ENCODE measurements at places on chromosomes 16 and 17. TPM values are rescaled to one million over a fixed set of nuclear protein-coding genes. Genes with fewer than 3 reads are reported as not detected.

Gene GUCY2D
- total RNA-seq: not detected

Gene CALB2
- 2.2 TPM for total RNA-seq

Gene UBE2G1
- 82.6 TPM for total RNA-seq

Gene TMIGD1
- total RNA-seq: not detected

Gene CCL3
- total RNA-seq: not detected

Gene TAT
- not detected for total RNA-seq

Gene TMEM186
- total RNA-seq: 10.8 TPM

Gene TBC1D3K
- total RNA-seq: not detected

Gene CDRT15L2
- total RNA-seq: not detected

- no peaks in the 10 kb centered on the region for H3K27me3 ChIP-seq
- H3K4me1 ChIP-seq: peaks cover 2% of the 10 kb centered on the region
- no peak for DNase-seq
- no peak overlapping the region for H3K4me3 ChIP-seq
- H3K27ac ChIP-seq: no peak overlapping the region
Measured at GRCh38 chr17:13635951-13636350, 34.2 kb upstream of the HS3ST3A1 start.

- H3K4me3 ChIP-seq: peak overlapping the region; percentile 76
- H3K4me1 ChIP-seq: peaks cover 44% of the 10 kb centered on the region
- H3K27me3 ChIP-seq: no peaks in the 10 kb centered on the region
- H3K36me3 ChIP-seq: peaks cover 3% of the 10 kb centered on the region
- H3K27ac ChIP-seq: no peak overlapping the region
Measured at GRCh38 chr16:58026139-58026704, 668 bp downstream of the MMP15 start.

DNA sequence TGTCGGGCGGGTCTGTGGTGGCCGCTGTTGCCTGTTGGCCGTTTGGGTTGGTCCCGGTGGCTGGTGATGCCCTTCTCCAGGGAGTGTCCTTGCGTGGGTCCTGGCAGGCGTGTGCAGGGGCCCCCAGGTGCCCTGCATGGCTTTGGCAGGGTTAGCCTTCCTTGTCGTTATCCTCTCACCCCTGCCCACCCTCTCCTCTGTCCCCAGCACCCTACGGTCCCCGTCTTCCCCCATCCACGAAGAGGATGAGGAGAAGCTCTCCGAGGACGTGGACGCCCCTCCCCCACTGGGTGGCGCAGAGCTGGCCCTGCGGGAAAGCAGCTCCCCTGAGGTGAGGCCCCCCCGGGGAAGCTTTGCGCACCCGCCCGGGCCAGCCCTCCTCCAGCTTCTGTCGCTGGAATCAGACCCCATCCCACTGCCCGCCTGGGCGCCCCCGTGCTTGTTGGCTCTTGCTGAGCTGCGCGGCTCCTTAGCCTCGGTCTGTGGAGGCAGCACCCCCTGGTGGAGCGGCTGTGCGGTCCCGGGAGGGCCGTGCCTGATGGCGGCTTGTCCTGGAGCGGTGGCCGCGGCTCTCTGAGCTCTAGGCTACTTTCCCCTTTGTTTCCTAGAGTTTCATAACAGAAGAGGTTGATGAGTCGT lies 10.6 kb upstream of the NUDT16L1 start:
- DNase-seq: peak; percentile 30
- peaks cover 4% of the 10 kb centered on the region for H3K36me3 ChIP-seq
- H3K4me3 ChIP-seq: no peak overlapping the region
- no peak overlapping the region for H3K27ac ChIP-seq

- H3K27me3 ChIP-seq: no peaks in the 10 kb centered on the region
- H3K4me1 ChIP-seq: peaks cover 12% of the 10 kb centered on the region
- no peak overlapping the region for H3K27ac ChIP-seq
- H3K36me3 ChIP-seq: peaks cover 8% of the 10 kb centered on the region
Measured at GRCh38 chr16:50774960-50775359, 33.1 kb downstream of the CYLD start.

DNA sequence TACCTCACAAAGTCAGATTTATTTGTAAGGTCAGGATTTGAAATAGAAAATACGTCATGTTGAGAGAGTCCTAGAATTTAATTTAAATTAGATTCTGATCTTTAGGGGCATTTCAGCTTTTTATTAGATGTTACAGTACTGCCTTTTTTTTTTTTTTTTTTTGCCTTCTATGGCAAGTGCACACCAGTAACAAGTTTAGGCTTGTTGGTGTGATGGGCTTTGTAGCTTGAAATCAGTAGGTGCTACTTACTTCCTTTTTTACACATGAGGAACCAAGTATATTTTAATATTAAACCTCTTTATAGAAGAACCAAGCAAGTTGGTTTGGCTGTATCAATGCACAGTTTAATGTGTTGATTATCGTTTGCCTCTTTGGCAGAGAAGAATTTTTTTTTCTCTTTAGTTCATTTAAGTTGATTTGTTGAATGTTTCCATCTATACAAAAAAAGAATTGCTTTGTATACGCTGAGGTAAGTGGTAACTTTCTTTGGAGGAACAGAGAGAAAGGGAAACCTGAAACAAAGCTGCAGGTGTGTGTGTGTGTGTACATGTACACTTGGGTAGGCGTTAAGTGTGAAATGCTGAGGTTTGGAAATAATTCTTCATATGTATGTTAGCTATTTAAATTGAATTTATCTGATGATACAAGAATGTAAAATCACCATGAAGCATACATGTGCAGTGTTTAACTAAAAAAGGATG lies 15.7 kb downstream of the RBL2 start:
- peaks cover 12% of the 10 kb centered on the region for H3K36me3 ChIP-seq
- DNase-seq: no peak
- H3K4me1 ChIP-seq: no peaks in the 10 kb centered on the region
- H3K27ac ChIP-seq: no peak overlapping the region

- peaks cover 25% of the 10 kb centered on the region for H3K27me3 ChIP-seq
- H3K36me3 ChIP-seq: no peaks in the 10 kb centered on the region
- no peak overlapping the region for H3K27ac ChIP-seq
- no peaks in the 10 kb centered on the region for H3K4me1 ChIP-seq
- H3K4me3 ChIP-seq: no peak overlapping the region
Measured at GRCh38 chr16:81204798-81205680, 33.5 kb upstream of the BCO1 start.

DNA sequence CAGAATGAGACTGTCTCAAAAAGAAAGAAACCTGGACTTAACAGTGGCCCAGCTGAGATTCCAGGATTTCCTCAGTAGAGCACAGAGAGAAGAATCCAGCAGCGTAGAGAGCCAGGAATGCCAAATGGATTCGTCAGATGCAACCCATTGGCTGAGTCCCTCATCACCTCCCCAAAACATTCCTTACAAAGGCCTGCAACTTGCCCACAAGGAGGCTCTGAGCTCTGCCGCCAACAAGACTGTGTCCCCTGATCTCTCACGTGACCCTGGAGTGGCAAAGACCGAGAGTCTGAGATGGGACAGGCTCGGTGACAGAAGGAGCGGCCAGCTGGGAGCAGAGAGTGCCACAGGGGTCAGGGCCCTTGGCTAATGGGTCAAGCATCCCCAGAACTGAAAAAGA lies 6.9 kb upstream of the CHMP6 start:
- H3K27ac ChIP-seq: no peak overlapping the region
- no peaks in the 10 kb centered on the region for H3K36me3 ChIP-seq
- no peak for DNase-seq
- peaks cover 41% of the 10 kb centered on the region for H3K27me3 ChIP-seq

DNA sequence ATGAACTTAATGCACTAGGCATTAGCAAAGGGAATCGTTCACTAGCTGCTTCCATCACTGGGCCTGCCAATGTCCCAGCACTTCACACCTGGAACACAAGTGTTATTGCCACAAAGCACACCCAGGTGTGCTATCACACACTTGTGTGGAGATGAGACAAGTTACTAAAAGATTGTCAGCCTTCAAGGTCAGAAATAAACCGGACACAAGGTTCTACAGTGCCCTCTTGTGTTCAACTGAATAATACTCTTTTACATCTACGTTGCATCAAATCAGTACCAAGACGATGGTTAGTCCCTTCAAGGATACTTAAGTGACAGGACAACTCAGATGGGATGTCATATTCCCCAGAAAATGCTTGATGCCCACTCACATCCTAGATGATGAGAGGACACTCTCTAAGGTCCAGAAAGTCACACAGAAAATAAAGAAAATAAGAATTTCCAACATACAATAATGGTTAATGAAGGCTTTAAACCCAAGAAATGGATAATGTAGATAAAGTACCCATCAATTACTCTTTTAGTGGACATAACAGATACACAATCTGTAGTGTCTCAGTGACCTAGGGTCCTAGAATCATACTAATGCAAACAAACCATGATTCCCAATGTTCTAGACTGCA lies 16.4 kb upstream of the GLG1 start:
- H3K4me3 ChIP-seq: no peak overlapping the region
- H3K27me3 ChIP-seq: no peaks in the 10 kb centered on the region
- peaks cover 22% of the 10 kb centered on the region for H3K36me3 ChIP-seq
- no peak overlapping the region for H3K27ac ChIP-seq

DNA sequence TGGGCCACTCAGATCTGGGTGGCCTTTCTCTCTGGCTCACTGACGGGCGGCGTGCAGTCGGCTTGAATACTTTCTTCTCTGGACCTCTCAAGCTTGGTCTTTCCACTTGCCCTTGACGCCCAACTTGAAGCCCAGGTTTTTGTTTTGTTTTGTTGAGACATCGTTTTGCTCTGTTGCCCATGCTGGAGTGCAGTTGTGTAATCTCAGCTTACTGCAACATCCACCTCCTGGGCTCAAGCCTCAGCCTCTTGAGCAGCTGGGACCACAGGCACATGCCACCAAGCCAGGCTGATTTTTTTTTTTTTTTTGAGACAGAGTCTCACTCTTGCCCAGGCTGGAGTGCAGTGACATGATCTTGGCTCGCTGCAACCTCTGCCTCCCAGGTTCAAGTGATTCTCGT lies 22.7 kb upstream of the KIF19 start:
- DNase-seq: no peak
- H3K36me3 ChIP-seq: no peaks in the 10 kb centered on the region
- H3K4me1 ChIP-seq: no peaks in the 10 kb centered on the region
- no peak overlapping the region for H3K27ac ChIP-seq

DNA sequence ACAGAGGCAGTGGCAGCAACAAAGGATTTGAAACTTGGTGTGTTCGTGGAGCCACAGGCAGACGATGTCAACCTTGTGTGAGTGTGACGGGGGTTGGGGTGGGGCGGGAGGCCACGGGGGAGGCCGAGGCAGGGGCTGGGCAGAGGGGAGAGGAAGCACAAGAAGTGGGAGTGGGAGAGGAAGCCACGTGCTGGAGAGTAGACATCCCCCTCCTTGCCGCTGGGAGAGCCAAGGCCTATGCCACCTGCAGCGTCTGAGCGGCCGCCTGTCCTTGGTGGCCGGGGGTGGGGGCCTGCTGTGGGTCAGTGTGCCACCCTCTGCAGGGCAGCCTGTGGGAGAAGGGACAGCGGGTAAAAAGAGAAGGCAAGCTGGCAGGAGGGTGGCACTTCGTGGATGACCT lies 25.5 kb downstream of the STH start:
- peaks cover 22% of the 10 kb centered on the region for H3K36me3 ChIP-seq
- H3K4me1 ChIP-seq: peaks cover 5% of the 10 kb centered on the region
- no peak overlapping the region for H3K4me3 ChIP-seq
- H3K27me3 ChIP-seq: no peaks in the 10 kb centered on the region
- no peak for DNase-seq
- no peak overlapping the region for H3K27ac ChIP-seq

- no peak for DNase-seq
- no peak overlapping the region for H3K4me3 ChIP-seq
- H3K36me3 ChIP-seq: peaks cover 2% of the 10 kb centered on the region
- peaks cover 7% of the 10 kb centered on the region for H3K27me3 ChIP-seq
- no peak overlapping the region for H3K27ac ChIP-seq
Measured at GRCh38 chr17:43615330-43616028, 46.2 kb downstream of the MEOX1 start.

All from progenitor cell of endocrine pancreas (in vitro differentiated cells).